AG08395 (cell line): ENCODE measurements at places on chromosomes 16 and 17.

- DNase-seq, result no peak
These were observed 12.0 kb upstream of the CD300A start for GRCh38 chr17:74454197-74455024.

- DNase-seq, result no peak
These were observed 29.0 kb downstream of the RMI2 start for GRCh38 chr16:11374255-11374654.

DNA sequence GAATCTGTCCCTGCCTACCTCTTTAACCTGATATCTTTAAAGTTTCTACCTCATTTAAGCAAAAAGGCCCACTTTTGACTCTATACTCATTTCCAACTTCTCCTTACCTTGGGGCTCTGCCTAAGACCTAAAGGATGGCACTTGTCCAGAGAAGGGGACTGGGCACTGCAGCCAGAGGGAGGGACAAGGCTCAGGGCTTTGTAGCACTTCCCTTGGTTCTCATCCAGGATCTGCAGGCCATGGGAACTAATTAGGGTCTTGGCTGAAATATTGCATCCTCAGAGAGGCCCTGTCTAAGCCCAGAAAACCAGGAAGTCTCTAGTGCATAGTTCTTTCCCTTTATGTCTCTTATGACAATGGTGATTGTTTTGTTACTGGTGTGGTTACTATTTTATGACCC lies 37.3 kb downstream of the IRX5 start:
- DNase-seq, result no peak

GRCh38 chr16:1019231-1020090 lies 37.9 kb downstream of the SOX8 start:
- peak; percentile 89 for DNase-seq

GRCh38 chr17:34321964-34322363 lies 2.7 kb downstream of the CCL8 start:
- no peak for DNase-seq

GRCh38 chr17:63931981-63932561 lies at the start of gene CD79B:
TSS of gene CD79B (minus strand) at chr17:63932331. CDS start at chr17:63932261, 70 bp downstream.
- no peak for DNase-seq

DNA sequence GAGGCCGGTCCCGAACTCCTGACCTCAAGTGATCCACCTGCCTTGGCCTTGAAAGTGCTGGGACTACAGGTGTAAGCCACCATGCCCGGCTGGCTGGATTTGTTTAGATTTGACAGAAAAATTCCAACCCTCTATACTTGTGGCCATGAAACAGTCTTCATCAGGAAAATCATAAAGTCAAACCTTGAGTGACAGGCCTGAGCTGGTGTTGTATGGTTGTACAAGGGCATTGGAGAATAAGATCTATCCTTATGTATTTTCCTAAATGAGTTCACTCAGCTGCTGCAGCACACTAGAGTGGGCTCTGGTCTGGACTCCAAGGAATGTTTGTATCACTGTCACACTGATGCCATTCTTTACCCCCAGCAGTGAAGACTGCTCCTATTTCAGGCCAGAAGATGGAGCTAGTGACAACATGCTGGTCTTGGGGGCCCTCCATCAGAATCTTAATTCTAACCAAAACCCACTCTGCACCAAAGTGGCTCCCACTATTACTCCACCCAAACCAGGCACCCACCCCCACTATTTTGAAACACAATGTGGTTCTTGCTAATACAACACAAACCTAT lies 27.4 kb downstream of the SNX11 start:
- no peak for DNase-seq

DNA sequence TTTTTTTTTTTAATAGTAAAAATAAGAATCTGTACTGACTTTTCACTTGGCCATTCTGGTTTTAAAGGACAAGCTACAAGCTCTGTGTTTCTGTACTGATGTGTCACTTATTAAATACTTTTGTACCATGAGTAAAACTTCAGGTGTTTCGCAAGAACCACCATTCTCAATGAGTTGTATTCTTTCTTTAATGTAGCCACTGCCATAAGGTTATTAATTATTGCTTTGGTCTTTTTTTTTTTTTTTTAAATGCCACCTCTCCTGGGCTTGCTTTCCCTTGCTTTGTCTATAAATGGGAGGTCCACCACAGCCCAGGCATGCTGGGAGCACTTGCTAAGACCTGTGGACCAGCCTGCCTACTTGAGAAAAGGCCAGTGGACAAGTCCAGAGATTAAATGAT lies 8.4 kb downstream of the ARL2BP start:
- no peak for DNase-seq

DNA sequence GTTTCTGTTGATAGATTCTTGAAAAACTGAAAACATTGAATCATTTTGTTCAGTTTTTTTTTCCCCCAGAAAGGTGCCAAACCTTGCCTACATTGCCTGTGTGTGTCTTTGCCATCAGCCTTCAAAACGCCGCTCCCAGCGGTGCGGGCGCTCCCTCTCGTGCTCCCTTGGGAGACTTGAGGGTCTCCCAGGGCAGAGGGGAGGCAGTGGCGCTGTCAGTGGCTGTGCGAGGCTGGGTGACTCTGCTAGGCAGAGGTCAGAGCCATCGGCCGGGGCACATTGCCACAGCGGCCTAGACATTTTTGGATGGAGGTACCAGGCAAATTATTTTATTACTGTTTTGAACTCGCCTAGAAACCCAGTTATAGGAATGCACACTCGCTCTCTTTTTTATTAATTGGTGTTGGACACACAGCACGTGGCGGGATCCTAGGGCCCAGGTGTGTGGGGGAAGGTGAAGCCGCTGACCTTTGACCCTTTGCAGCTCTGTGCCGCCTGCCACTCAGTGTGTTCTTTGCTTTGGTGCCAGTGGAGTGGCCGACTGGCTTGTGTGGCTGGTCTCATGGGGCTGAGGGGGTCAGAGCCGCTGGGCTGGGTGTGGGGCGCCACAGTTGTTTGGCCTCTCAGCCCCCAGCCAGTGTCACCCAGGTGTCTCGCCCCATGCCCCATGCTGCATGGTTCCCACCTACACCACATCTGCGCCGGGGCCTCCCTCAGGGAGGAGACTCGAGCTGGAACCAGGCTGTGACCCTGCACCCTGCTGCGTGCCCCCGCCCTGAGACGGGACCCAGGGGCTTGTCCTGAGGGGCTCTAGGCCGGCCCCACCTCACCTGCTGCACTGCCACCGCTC lies 115.7 kb downstream of the BANP start:
- no peak for DNase-seq

DNA sequence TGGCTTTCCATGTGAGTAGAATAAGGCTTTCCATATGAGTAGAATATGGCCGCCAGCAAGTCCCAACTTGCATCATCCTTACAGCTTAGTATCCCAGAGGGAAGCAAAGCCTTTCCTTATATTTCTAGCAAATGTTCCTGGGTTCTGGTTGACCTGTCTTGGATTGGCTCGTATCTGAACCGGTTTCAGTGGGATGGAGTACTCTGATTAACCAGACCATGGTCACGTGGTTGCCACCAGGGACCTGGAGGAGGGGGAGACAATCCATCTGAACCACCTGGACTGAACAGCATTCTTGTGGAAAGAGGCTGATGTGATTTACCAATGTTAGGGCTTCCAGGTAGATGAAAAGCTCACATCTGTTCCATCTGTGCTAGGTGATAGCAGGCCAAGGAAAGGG lies 89.0 kb downstream of the SHISA6 start:
- no peak for DNase-seq

DNA sequence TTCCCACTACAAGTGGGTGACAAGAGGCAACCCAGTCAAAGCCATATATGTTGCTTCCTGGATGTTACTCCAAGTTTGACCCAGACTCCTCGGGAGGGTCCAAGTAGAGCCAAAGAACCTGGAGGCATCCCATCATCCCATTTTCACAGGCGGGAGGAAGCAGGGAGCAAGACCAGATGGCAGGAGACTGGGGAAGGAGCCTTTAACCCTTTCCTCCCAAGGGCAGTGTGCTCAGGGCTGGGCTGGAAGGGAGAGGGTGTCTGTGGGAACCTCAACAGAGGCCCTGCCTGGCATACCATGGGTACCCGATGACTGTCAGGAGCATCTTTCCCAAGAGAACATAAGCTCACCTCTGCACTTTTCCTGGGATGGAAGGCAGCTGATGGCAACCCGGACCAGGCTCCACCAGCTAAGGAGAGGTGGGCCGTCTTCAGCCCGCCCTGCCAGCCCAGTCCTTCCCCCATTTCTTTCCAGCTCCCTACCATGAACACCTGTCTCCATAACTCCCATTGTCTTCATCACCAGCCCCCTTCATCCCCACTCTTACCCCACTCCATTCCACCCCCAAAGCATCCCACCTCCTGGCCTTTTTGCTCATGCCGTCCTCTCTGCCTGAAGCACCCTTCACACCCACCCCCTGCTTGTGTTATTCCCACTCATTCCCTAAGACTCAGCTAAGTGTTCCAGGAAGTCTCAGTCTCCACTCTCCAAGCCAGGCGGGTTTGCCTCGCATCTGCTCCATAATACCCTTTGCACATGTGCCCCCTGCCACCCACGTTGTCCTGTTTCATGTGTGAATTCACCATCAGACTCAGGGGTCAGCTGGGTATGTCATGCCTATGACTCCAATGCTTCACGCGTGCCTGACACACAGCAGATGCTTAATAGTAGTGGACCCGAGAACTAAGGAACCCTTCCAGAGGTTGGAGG lies 5.9 kb upstream of the SLC16A5 start:
- DNase-seq, result no peak

DNA sequence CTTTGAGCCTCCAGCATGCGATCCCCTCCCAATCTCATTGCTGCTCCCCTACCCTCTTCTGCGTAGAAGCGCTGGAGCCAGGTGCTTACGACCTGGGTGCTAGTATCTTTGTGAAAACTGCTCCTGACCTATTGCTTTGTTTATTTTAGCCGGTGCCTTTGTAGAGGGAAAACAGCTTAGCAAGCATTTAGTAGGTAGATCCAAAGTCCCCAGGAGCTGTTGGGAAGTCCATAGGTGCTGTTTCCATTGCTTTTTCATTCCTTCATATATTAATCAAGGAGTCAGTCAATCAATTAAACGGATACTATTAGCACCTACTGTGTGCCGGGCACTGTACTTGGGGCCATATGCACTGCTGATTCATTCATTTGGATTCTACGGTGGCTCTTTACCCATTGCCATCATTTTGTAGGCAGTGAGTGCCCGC lies 497.6 kb downstream of the WWOX start:
- DNase-seq, result no peak

GRCh38 chr16:86953631-86954391 lies 363.4 kb downstream of the C16orf95 start:
- no peak for DNase-seq

DNA sequence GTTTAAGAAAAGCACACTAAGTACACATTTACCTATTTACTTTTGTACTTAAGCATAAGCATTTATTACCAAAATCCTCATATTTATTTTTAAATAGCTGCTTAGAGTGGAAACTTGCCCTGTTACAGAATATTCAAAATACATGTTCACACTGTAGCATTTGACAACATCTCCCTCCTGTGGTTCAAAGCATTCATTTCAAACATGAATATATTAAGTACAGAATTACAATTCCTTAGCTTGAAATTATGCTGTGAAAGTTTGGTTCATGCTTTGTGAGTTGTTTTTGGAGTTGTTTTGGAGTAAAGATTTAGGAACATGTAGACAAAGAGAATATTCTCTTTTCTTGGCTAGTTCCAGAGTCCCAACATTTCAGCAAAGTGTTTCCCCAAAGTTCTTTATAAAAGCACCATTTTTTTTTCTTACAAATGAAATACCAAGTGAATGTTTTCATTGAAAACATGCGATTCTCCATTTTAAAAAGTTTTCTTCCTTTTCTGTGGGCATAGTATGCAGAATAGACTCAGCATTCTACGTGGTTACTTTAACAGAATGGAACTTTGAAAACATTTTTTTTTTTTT lies 33.2 kb downstream of the TUBD1 start:
- DNase-seq, result peak; percentile 40

DNA sequence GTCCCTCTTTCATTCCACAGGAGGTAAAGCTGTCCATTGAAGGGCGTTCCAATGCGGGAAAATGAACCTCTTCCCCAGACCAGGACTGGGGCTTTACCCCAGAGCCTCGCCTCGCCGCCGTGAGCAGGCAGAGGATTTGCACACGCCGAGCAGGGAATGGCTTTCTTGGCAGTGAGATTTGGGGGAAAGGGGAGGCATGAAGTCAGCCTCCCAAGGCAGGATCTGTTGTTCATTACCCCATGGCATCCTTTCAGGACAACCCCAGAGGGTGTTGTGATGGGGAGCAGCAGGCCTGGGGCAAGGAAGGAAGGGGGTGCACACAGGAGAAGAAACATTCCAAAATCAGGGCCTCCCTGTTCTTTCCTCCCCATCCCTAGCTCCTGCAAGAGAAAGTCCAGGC lies 6.0 kb downstream of the ATXN1L start:
- no peak for DNase-seq

- no peak for DNase-seq
These were observed 157.5 kb upstream of the MON1B start for GRCh38 chr16:77033516-77033915.

GRCh38 chr16:4862639-4863038 lies 15.4 kb downstream of the UBN1 start:
- DNase-seq, result no peak

DNA sequence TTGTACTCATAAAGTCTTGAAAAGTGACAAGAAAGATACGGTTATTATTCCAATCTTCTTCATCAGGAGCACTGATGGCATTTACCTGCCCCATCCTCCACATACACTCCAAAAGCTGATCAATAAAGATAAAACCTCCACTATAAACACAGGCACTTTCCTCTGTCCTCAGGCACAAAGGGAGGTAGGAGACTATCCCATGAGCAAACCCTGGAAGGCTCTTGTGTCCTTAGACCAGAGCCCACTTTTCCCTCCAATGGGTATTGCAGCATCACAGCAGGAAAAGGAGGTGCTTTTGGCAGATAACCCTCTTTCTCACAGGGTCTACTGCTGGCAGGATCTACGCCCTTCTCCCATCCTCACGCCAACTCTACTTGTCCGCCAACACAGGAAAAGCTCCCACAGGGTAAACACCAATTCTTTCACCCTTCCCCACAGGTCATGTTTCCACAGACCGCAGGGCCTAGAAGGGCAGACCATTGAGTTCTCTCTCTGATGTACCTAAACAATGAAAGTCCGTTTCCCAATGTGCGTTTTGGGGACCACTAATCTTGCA lies 28.7 kb downstream of the NXPH3 start:
- no peak for DNase-seq

DNA sequence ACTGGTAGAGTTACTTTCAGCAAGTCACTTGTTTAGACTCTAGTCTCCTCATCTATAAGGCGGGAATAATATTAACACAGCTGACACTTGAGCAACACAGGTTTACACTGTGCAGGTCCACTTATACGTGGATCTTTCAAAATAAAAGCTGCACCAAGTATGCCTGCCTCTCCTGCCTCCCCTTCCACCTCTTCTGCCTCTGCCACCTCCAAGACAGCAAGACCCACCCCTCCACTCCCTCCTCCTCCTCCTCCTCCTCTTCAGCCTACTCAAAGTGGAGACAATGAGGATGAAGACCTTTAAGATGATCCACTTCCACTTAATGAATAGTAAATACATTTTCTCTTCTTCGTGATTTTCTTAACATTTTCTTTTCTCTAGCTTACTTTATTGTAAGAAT lies 285.6 kb downstream of the FTO start:
- DNase-seq, result no peak

- peak; percentile 61 for DNase-seq
These were observed 292.8 kb downstream of the SEC14L1 start for GRCh38 chr17:77433385-77434135.
